GM23248 (cell line): ENCODE measurements at places on chromosomes 13 and 19. TPM values are rescaled to one million over a fixed set of nuclear protein-coding genes. Genes with fewer than 3 reads are reported as not detected.
A peak's percentile ranks its signal among the peaks of the same experiment; 100 is the strongest.

DNA sequence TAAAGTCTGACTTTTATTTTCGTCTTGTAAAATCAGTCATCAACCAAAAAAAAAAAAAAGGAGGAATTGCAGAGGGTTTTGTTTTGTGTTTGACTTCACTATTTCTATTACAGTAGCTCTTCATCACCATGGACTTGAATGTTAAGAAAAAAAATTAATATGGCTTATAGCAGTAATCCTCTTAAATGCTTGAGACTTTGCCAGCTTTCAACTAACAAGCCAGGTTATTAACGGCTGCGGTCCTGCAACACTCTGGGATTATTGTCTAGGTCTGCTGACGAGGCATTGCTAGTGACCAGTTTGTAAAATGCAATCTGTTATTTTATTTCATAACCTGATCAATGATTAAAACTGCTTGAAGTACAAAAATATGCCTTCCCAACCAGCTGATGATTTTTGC, 647.2 kb upstream of the KLHL1 start:
- no peaks in the 10 kb centered on the region for H3K36me3 ChIP-seq
- no peak overlapping the region for H3K4me3 ChIP-seq
- H3K27me3 ChIP-seq: no peaks in the 10 kb centered on the region

GRCh38 chr13:20901668-20902437, 693 bp downstream of the XPO4 start:
- no peaks in the 10 kb centered on the region; the same call in none of the 2 replicates for H3K36me3 ChIP-seq
- peak overlapping the region; percentile 90 for H3K4me3 ChIP-seq
- peaks cover 14% of the 10 kb centered on the region for H3K4me1 ChIP-seq
- no peaks in the 10 kb centered on the region for H3K27me3 ChIP-seq
- peak overlapping the region; percentile 80 for H3K27ac ChIP-seq

GRCh38 chr13:113952151-113952982, 21.5 kb downstream of the C13orf46 start:
- no peak for DNase-seq
- peaks cover 8% of the 10 kb centered on the region for H3K4me1 ChIP-seq
- H3K27me3 ChIP-seq: no peaks in the 10 kb centered on the region
- H3K36me3 ChIP-seq: no peaks in the 10 kb centered on the region
- H3K27ac ChIP-seq: no peak overlapping the region
- H3K4me3 ChIP-seq: no peak overlapping the region

- no peaks in the 10 kb centered on the region for H3K36me3 ChIP-seq
- peaks cover 27% of the 10 kb centered on the region for H3K27me3 ChIP-seq
- H3K27ac ChIP-seq: no peak overlapping the region
- no peaks in the 10 kb centered on the region for H3K4me1 ChIP-seq
Observed at GRCh38 chr13:78299832-78300623, 303.3 kb downstream of the POU4F1 start.

DNA sequence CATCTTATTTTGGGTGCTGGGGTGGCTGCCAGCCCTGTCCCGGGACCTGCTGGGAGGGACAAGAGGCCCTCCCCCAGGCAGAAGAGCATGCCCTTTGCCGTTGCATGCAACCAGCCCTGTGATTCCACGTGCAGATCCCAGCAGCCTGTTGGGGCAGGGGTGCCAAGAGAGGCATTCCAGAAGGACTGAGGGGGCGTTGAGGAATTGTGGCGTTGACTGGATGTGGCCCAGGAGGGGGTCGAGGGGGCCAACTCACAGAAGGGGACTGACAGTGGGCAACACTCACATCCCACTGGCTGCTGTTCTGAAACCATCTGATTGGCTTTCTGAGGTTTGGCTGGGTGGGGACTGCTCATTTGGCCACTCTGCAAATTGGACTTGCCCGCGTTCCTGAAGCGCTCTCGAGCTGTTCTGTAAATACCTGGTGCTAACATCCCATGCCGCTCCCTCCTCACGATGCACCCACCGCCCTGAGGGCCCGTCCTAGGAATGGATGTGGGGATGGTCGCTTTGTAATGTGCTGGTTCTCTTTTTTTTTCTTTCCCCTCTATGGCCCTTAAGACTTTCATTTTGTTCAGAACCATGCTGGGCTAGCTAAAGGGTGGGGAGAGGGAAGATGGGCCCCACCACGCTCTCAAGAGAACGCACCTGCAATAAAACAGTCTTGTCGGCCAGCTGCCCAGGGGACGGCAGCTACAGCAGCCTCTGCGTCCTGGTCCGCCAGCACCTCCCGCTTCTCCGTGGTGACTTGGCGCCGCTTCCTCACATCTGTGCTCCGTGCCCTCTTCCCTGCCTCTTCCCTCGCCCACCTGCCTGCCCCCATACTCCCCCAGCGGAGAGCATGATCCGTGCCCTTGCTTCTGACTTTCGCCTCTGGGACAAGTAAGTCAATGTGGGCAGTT, 8.6 kb downstream of the CALM3 start:
- H3K27me3 ChIP-seq: no peaks in the 10 kb centered on the region
- H3K4me1 ChIP-seq: peaks cover 7% of the 10 kb centered on the region
- H3K27ac ChIP-seq: no peak overlapping the region
- peaks cover 43% of the 10 kb centered on the region; the same call in 1 of the 2 replicates for H3K36me3 ChIP-seq

- H3K27ac ChIP-seq: peak within 1 kb of the TSS; percentile 71
- no peaks in the 10 kb centered on the region for H3K27me3 ChIP-seq
- H3K4me1 ChIP-seq: peaks cover 14% of the 10 kb centered on the region
- H3K36me3 ChIP-seq: peaks cover 6% of the 10 kb centered on the region; the same call in 1 of the 2 replicates
Observed at GRCh38 chr19:31349160-31349881, at the start of gene TSHZ3. TSHZ3 (minus strand) TSS chr19:31349436; CDS start chr19:31349219, 217 bp downstream.

DNA sequence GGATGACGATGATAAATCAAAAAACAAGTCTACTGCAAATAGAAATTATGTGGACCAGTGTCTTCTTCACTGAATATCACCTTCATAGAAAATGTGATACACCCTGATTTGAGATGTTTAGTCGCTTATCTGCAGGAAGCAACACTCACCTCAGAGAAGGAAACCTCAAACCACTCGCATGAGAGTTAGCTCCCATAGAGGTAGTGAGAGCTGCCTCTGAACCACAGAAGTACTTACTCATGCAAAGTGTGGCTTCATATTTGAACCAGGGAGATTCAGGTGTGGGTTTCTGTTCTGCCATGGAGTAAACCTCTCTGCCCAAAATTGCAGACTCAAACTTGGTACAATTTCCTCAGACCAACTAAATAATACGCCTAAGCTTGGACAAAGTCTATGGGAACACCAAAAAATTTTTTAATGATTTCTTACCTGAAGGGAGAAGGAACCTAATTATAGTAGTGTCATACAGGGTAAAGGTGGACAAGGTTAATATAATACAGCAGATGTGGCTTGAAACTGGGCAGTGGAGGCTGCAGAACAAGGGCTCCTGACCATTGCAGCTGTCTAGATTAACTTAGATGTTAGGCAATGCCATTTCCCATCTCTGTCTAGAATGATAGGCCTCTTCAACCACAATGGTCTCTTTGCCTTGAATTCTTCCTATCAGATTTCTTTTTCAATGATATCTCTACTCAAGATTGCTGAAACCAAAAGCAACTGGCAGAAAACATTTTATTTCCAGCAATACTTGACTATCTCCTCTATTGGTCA, 29.6 kb upstream of the RCBTB2 start:
- no peak overlapping the region for H3K27ac ChIP-seq
- no peak overlapping the region for H3K4me3 ChIP-seq
- H3K27me3 ChIP-seq: no peaks in the 10 kb centered on the region
- H3K36me3 ChIP-seq: no peaks in the 10 kb centered on the region
- no peak for DNase-seq
- peaks cover 8% of the 10 kb centered on the region for H3K4me1 ChIP-seq

DNA sequence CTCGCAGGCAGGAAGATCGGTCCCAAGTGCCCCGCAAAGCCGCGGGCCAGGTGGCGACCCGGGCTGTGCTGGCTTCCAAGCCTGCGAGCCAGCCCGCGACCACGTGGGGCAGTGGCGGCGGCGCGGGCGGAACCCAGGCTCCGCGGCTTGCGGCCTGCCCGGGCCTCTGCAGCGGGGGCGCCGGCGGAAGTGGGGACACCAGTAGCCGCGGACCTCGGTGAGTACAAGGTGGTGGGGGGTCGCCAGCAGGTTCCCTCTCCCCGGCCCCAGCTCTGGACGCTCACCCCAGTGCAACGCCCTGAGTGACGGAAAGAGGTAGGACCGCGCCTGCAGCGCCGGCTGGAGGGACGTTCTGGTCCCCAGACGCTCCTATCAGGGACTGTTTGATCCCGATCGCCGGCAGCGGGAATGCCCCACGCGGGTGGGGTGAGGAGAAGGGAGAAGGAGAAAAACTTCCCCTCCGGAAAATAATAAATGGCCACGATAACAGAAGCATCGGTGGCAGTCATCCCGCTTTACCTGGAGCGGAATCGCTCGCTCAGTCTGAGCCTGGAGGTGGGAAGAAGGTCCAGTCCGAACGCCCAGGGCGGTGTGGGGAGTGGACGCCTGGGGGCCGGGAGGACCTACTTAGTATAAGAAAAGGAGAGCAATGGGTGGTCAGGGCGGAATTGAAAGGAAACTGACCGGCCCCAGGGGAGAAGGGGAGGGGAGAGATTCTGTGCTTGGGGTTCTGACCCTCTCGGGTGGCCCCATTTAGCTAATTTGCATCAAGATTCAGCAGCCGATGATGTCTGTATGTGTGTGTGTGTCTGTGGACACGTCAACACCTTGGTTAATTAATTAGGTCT, at the start of gene GEMIN7:
TSS of gene GEMIN7 (plus strand) at position 198 of the 848 bp plus-strand sequence. CDS start 10,855 bp downstream, outside the sequence.
- H3K36me3 ChIP-seq: no peaks in the 10 kb centered on the region
- no peaks in the 10 kb centered on the region for H3K27me3 ChIP-seq
- peaks cover 8% of the 10 kb centered on the region for H3K4me1 ChIP-seq
- H3K27ac ChIP-seq: peak within 1 kb of the TSS; percentile 60
- peak; percentile 92 for DNase-seq

The SOX1 gene
- total RNA-seq: not detected in 2 replicates

The ZNF433 gene
- 1.5 and 7.6 TPM in 2 replicates for total RNA-seq

- peaks cover 19% of the 10 kb centered on the region for H3K4me1 ChIP-seq
- H3K4me3 ChIP-seq: no peak overlapping the region
- no peak overlapping the region for H3K27ac ChIP-seq
- no peak for DNase-seq
Observed at GRCh38 chr13:44303681-44304432, 69.8 kb upstream of the SERP2 start.

DNA sequence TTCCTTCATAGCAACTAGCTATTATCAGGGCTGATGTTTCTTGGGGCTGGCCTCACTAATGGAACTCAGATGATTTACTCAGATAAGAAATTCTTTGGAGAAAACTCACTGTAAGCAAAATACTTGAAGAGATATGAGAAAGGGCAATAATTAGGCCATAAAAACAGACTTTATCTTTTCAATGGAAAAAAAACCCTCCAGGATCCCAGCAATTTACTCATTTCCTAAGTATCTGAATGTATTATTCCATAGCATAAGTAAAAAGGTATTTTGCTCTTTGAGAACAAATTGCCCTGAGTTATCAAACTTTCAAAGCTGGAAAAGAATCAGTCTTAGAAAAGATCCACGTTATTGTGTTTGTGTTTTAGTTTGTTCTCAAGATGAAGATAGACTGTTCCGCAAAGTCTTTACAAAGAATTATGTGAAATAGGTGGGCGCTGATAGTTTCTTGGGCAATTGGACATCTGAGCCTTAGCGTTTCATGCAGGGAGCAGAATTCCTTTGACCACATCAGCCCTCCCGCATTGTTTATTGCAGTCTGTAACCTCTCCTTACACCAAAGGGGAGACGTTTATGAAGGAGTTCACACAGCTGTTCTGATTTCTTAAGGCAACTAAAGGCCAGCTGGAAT, 29.1 kb upstream of the CSNK1A1L start:
- H3K36me3 ChIP-seq: no peaks in the 10 kb centered on the region
- peaks cover 49% of the 10 kb centered on the region for H3K4me1 ChIP-seq
- peak overlapping the region; percentile 56 for H3K27ac ChIP-seq
- H3K27me3 ChIP-seq: no peaks in the 10 kb centered on the region
- DNase-seq: peak; percentile 63

The SEMA6B gene
- not detected in 2 replicates for total RNA-seq

GRCh38 chr19:5200844-5201243, 139.8 kb downstream of the PTPRS start:
- H3K27ac ChIP-seq: no peak overlapping the region
- no peaks in the 10 kb centered on the region for H3K36me3 ChIP-seq
- no peak overlapping the region for H3K4me3 ChIP-seq
- H3K4me1 ChIP-seq: no peaks in the 10 kb centered on the region
- no peaks in the 10 kb centered on the region for H3K27me3 ChIP-seq

DNA sequence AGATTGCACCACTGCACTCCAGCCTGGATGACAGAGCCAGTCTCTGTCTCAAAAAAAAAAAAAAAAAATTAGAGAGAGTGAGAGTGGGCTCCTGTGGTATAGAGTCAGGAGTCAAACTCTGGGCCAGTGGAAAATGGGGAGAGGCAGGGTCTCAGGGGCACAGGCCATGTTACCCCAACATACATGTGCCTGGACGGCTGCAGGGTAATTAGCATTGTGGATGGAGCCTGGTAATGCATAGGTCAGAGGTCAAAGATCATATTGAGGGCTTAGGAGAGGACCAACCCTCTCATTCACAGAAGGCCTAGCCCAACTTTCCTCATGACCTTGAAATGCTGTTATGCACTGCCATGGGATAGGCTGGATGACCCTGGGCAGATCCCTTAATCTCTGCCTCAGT, 7.1 kb downstream of the CLIP3 start:
- H3K4me3 ChIP-seq: no peak overlapping the region
- H3K27ac ChIP-seq: no peak overlapping the region
- no peaks in the 10 kb centered on the region for H3K4me1 ChIP-seq
- no peaks in the 10 kb centered on the region for H3K27me3 ChIP-seq

GRCh38 chr19:39474139-39474620, 6.5 kb upstream of the TIMM50 start:
- H3K27ac ChIP-seq: no peak overlapping the region
- H3K4me1 ChIP-seq: no peaks in the 10 kb centered on the region
- H3K36me3 ChIP-seq: peaks cover 20% of the 10 kb centered on the region
- no peak overlapping the region for H3K4me3 ChIP-seq
- H3K27me3 ChIP-seq: no peaks in the 10 kb centered on the region
- DNase-seq: peak; percentile 49

GRCh38 chr13:105740739-105741138, 794.7 kb downstream of the EFNB2 start:
- no peaks in the 10 kb centered on the region for H3K36me3 ChIP-seq
- no peak overlapping the region for H3K4me3 ChIP-seq
- DNase-seq: no peak
- no peak overlapping the region for H3K27ac ChIP-seq

The GPR12 gene
- not detected in 2 replicates for total RNA-seq
